ENCODE measurements at places on chromosomes 7 and 10.

DNA sequence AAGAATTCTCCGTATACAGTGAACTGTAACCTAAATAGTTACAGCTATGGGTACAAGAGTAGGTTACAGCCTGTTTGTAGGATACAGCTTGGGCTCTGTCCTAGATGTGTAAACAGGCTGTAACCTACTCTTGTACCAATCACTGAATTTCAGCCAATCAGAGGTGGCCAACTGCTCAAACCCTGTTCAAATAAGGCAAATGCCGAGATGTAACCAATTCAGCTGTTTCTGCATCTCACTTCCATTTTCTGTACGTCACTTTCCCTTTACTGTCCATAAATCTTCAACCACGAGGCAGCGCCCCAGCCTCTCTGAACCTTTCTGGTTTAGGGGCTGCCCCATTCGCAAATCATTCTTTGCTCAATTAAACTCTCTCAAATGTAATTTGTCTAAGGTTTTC is 8.3 kb upstream of the MMP21 start:
- no peak for DNase-seq

GRCh38 chr10:60534761-60535389 is 145.2 kb upstream of the ANK3 start:
- DNase-seq, result no peak

GRCh38 chr7:66950311-66950710 is 29.3 kb downstream of the TMEM248 start:
- DNase-seq, result no peak

- no peak for DNase-seq
These were observed 161.0 kb downstream of the HERPUD2 start for GRCh38 chr7:35533902-35534301.

- no peak for DNase-seq
These were observed 268.1 kb downstream of the HPSE2 start for GRCh38 chr10:98967601-98968000.

DNA sequence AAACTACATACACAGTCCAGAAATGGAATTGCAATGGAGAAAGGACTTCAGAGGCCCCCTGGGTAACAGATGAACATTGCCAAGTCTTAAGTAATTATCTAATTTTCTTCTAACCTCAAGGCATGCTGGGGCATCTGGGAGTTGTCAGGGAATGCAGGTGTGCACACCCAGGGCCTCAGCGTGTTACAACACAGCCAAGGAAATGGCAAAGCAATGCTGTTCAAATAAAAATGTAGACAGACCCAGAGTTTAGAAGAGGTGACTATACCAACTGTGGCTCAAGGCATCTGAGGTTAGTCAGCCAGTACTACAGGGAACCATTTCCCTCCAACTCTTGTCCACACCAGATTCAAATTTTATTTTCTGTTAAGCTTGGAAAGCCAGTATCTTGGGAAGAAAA is 73.6 kb downstream of the CCDC3 start:
- DNase-seq, result no peak

DNA sequence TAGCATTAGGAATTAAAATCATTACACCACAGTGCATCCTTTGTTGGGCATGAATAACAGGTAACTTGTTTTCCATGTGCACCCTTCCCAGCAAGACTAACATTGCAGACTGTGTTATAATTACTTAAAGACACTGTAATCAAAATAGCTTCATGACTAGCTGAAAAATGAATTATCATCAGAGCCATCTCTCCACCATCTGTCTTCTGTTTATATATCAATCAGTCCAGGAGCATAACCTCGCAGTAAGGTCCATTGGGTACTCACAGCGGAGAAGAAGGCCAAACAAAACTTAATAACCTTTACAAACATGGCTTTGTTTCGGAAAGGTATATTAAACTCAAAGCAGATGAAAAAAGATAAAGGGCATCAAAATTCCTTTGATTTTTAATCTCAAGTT is 90.6 kb downstream of the ODAD2 start:
- no peak for DNase-seq

DNA sequence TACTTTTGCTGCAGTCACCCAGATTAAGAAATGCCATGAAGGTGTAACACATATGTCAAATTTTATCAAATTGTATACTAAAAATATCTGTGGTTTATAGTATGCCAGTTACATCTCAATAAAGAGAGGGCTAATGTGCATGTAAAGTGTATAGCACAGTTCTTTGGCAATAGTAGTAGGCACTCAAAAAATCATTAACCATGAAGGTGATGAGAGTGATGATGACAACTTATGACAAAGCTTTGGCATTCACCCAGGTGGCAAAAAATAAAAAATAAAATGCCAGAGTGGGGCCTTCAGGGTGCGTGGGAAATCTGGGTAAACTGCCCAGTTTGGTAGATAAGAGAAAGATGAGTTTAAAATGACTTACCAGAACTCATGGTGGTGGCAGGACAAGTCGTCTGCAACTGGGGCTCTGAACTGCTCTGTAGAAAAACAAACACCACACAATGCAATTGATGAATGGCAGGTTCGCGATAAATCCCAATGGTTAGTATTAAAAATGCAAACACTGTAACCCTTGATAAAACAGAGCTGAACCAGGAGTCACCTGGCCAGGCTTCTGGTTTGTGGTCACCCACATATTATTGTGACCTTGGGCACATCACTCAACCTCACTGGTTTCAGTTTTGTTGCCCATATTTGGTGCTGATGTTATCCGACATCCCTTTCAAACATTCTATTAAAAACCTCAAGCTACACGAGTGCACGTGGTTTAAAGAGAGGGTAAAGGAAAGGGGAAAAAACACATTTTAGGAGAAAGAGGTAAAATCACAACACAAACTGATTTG is 120.2 kb downstream of the SORBS1 start:
- no peak for DNase-seq

DNA sequence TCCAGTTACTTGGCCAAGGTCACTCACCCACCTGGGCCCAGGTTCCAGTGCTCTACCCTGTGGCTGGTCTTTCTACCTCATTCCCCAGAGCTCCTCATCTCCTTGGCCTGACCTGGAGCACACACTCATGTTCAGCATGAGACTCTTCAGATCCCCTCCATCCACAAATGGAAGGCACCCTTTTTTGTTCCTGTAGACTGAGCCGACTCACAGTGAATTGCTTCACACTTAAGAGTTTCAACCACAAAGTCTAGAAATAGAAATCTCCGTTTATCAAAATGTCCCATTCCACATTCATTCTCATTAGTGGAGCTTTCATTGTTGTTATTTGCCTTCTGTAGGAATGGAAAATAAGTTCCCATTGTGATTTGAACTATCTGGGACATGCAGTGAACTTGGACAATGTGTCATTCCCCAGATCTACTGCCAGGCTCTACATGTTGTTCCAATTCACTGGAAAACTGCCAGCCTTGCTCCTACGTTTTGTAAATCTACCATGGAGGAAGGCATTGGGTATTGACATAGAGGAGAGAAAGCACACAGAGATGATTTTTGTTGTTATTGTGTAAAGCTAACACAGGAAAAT is 125.3 kb upstream of the CELF2 start:
- DNase-seq, result no peak

DNA sequence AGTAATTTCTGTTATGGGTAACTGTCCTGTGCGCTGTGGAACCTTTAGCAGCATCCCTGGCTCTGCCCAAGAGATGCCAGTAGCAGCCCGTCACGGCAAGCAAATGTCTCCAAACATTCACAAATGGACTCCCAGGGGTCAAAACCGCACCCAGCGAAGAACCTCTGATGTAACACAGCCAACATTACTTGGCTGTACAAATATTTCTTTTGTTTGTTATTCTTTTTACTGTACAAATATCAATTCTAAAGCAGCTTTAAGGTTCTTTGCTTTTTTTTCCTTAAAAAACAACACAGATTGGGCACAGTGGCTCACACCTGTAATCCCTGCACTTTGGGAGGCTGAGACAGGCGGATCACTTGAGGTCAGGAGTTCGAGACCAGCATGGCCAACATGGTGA is 182.5 kb downstream of the KMT2E start:
- DNase-seq, result no peak

- no peak for DNase-seq
These were observed 2.6 kb upstream of the ZNF438 start for GRCh38 chr10:31034098-31034909.

DNA sequence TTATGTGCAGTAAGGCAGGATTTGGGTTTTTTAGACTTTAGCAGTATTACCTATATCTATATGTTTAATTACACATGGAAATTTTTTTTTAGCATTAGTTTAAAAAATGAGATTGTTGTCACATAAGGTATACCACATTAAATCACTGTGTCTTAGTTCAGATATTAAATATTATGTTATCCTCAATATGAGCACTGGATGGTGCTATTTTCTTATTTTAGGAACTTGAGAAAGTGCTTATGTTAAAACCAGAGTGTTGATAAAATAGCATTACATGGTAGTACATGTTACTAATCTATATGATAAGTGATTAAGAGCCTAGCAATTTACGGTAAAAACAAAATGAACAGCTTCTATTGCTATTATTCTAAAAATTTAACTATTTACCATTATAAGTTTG is 28.8 kb downstream of the MIOS start:
- no peak for DNase-seq

DNA sequence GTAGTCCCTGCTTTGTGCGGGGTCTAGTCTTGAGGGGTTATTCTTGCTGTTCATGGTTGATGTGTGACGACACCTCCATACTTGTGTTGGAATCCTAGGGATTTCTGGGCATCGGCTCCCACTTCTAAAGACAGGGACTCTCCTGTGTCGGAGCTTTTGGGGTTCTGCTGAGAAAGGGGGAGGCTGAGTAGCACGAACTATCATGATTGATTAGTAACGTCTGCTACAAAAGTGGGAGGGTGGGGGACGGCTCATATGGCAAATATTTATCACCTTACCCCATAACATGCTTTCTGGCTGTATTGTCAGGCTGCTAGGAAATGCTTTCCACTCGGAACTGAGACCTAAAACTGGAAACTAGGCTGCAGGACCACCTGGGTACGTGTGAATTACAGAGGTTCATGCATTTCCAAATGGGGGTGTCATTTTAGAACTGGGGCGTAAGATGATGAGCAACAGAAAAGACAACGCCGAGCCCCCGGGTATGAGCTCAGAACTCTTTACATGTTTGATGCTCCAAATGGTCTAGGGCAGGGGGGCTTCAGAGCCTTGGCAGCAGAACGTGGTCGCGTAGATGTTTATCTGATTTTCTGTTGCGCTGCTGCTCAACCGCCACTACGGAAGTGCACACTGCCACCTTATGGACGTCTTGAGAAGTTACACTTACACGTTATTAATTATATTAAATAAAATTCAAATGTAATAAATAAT is 15.1 kb upstream of the NME8 start:
- no peak for DNase-seq

GRCh38 chr7:128714701-128715495 is 24.3 kb upstream of the CALU start:
- DNase-seq, result no peak
